ENCODE measurements at places on chromosomes 11 and 22.

GRCh38 chr22:27433585-27434190 is 367.9 kb downstream of the MN1 start:
- no peak for DNase-seq

DNA sequence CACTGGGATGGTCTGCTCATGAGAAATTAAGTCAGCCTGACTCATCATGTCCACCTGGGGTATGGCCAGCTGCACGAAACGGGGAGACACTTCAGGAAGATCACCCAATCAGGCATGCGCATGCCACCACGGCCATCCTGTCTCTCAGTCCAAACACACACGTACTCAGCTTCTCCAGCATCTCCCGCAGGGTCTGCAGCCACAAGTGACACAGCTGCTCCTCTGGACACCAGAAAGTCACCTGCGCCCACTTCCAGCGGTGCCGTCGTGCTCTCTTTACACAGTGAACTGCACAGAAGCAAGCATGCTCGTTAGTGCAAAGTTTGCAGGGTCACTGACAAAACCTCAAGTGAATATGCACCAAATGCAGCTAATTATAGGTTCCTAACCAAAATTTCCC is 18.1 kb downstream of the CERK start:
- DNase-seq, result no peak

DNA sequence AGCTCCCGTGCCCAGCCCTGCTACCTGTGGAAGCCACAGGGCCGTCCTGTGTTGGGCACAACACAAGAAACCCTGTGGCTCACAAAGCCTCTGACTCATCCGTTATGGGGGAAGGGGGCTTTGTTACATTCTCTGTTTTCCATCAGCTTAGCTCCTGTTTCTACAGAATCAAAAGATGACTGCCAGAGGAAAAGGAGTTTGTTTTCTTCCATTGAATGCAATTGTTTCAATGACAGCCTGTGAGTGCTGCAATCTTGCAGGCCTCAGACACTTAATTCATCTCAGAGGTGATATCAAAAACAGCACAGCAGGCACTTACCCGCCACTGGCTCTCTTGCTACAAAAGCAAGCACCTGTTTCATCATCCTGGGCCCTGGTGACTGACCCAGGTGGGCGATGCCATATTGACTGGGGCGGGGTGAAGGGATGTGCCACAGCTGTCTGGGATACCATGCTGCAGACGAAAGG is 194.3 kb downstream of the OPCML start:
- DNase-seq, result no peak

DNA sequence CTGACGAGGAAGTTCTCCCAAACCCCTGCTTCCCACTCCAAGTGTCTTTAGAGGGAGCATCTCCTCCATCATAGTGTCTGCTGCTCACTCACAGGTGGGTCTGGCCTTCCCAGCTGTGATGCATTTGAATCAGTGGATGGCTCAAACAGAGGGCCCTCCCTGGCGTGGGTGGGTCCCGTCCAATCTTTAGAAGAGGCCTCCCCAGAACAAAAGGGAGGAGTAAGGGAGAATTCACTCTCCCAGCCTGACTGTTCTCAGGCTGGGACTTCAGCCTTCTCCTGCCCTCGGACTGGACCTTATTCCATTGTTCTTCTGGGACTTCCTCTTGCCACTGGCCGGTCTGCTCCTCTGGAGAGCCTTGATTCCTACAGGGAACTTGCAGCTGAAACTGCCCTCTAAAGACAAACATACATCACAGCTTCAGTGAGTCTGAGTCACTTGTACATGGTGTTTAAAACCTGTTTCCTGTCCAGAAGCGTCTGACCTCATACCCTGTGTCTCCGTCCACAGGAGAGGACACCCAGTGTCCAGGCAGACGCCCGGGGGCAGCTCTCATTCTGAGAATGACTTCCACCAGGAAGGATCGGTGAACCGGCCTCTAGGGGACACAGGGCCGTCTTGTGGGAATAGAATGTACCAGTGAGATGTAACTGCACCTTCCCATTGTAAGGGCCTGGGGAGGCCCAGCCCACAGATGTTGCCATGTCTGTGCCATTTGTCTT is 234.7 kb downstream of the BRD1 start:
- no peak for DNase-seq

DNA sequence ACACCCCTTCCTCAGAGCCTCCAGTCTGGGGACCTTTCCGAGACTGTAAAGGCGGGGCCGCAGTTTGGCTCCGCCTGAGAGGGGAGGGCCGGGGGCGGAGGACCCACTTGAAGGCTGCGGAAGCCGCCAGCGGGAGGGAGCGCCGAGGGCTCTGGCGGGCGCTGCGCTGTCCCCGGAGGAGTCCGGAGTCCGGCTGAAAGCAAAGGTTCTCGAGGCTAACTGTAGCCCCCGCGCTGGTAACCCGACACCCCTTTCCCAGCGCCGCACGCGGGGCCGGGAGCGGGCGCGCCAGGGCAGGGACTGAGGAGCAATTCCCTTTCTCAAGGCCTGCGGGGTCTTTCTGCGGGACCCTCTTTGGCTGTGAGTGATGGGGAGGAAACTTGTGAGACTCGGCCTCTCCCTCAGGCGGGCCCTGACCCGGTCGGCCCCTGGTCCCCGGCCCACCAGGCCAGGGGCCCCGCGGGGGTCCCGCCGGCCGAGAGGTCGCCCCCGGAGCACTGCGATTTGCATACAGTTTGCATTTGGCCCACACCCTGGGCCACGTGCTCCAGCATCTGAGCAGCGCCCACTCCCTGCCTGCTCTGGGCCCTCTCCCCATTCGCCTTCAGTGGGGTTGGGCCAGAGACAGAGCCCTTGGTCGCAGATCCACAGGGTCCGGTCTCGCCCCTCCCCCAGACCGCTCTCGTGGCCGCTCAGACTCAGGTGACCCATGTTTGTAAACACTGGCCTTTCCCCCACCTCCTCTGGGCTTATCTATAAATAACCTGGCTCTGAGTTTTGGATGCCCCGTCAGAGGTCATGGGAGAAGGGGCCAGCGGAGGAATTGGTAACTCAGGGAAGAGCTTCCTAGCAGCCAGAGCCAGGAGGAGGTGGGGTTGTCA is 519 bp upstream of the ART5 start:
- no peak for DNase-seq

DNA sequence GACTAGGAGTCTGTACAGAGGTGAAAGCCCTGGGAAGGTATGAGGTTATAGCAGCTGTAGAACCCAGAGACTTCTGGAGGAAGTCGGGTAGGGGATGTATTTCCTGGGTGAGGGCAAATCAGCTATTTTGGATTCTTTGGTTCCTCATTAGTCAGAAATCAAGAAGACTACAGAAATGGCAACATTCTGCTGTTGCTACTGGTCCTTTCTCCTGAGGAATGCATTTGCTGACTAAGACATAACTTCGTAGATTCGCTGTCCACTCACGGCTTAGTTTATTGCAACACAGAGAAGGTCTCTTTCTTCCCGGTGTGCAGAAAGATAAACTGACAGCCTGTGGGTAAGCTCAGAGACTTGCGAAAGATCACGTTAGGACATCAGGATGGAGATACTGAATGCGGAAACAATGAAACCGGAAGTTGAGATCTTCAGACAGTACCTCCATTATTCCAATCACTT is 25.3 kb upstream of the SESN3 start:
- no peak for DNase-seq

DNA sequence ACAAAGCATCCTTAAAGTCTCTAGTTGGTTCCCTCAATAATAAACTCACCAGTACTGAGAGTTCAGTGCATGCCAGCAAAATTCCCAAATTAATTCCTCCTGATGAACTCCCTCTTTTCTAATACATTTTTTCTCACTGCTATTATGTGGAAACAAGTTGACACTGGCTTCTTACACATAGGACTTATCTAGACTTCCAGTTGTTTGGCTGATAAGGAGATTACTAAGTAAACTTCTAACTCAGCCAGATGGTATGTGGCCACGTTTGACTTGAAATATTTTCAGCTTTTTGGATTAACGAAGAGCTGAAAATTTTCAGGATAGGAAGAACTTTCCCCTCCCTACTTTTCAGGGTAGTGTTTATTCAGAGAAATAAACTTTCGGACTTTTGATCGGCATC is 1154.2 kb upstream of the TENM4 start:
- no peak for DNase-seq

GRCh38 chr11:133952199-133953190 is 4.3 kb downstream of the IGSF9B start:
- no peak for DNase-seq

DNA sequence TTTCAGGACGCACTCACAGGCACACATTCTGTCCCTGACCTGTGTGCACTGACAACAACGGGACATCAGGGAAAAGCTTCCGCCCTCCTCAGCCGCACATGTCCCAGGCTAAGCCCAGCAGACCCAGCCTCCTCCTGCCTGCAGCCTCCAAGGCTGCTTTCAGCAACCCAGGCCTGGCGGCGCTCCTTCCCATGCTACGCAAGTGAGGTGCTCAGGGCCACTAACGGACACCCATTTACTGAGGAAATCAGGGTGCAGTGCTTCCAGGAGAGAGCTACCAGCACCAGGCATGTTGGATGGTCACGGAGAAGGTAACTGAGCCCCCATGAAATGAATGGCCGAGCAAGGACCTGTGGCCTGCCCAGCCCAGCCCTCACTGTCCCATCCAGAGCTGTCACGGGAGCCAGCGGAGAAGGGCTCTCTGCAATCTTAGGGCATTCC is 6.9 kb downstream of the MOB2 start:
- DNase-seq, result no peak

DNA sequence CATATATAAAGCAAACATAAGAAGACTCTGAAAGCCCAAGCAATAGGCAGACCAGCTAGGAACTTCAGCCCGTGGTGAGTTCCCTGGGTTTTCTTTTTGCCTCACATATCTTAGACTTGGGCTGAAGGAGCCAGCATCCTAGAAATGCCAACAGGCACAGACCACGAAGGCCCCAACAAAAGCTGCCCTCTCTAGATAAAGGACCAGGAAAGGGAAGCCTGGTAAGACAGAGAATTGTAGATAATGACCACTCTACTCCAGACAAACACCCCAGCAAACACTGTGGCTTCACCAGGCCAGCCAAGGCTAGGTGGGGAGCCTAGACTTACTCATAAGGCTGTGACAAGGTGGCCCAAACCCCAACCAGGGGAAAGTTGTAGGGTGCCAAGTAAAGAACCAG is 11.2 kb downstream of the GAL start:
- DNase-seq, result no peak

GRCh38 chr11:124514131-124514530 is 29.3 kb downstream of the OR8B12 start:
- DNase-seq, result no peak

DNA sequence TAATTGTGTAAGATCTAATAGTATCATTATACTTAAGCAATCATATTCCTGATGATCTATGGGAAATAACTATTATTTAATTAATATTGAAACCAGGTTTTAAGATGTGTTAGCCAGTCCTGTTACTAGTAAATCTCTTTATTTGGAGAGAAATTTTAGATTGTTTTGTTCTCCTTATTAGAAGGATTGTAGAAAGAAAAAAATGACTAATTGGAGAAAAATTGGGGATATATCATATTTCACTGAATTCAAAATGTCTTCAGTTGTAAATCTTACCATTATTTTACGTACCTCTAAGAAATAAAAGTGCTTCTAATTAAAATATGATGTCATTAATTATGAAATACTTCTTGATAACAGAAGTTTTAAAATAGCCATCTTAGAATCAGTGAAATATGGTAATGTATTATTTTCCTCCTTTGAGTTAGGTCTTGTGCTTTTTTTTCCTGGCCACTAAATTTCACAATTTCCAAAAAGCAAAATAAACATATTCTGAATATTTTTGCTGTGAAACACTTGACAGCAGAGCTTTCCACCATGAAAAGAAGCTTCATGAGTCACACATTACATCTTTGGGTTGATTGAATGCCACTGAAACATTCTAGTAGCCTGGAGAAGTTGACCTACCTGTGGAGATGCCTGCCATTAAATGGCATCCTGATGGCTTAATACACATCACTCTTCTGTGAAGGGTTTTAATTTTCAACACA is 6.4 kb downstream of the BIRC3 start:
- DNase-seq, result no peak

GRCh38 chr22:50243685-50244419 is 971 bp downstream of the TUBGCP6 start:
- no peak for DNase-seq

DNA sequence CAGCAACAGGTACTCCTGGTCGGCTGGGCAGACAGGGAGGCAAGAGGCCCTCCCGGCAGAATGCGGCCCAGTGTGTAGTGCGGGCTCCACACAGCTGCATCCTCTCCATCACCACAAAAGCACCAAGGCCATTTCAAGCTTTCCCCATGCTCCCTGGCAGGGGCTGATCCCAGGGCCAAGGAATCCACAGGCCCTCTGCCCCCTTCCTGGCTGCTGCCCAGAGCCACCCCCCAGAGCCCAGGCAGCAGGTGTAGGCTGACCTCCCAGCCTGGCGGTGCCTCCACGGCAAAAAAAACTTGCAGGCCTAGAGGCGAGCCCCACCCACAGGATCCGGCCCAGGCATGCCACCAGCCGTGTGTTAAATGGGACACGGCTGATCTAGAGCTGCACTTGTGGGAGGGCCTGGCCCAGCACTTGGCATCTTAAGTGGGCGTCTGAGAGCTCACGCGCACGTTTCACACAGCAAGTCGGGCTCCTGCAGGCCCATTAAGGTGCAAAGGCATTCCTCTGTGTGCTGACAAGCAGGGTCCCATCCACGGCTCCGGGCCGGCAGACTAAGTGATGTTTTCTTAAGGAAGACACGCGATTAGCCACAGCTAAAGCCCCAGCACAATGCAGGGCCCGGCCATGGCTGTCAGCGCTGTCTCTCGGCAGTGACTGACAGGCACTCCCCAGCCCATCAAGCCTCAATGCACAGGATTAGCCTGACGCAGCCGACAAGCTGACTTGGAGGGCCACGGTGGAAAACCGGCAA is 19.8 kb upstream of the GNB1L start:
- no peak for DNase-seq

- no peak for DNase-seq
These were observed 76.3 kb downstream of the MICAL2 start for GRCh38 chr11:12186701-12187100.

DNA sequence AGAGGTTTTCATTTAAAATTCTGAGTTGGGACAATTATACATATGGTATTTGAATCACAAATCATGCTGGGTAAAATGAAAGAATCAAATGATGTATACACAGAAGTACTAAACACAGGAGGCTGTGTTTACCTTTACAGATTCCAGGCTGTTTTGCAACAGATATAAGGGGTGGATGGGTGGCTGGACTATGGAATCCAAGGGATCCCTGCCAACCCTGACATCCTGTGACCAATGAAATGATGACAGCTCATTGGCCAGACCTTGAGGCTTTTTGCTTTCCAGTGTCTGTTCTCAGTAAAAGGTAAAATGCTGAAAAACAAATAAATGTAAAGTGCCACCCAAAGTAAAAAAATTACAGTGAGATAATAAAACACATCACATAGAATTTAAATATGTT is 3.3 kb upstream of the DDI1 start:
- no peak for DNase-seq

Measured in AG09309 (cell line).